Stimulated activated CD8-positive, alpha-beta memory T cell treated with anti-CD3 and anti-CD28 coated beads, Interleukin-12 subunit alpha, Interleukin-12 subunit beta, amount 100 ng/mL, for 1 hour (primary cell): ENCODE measurements at places on chromosomes 1 and 21.

DNA sequence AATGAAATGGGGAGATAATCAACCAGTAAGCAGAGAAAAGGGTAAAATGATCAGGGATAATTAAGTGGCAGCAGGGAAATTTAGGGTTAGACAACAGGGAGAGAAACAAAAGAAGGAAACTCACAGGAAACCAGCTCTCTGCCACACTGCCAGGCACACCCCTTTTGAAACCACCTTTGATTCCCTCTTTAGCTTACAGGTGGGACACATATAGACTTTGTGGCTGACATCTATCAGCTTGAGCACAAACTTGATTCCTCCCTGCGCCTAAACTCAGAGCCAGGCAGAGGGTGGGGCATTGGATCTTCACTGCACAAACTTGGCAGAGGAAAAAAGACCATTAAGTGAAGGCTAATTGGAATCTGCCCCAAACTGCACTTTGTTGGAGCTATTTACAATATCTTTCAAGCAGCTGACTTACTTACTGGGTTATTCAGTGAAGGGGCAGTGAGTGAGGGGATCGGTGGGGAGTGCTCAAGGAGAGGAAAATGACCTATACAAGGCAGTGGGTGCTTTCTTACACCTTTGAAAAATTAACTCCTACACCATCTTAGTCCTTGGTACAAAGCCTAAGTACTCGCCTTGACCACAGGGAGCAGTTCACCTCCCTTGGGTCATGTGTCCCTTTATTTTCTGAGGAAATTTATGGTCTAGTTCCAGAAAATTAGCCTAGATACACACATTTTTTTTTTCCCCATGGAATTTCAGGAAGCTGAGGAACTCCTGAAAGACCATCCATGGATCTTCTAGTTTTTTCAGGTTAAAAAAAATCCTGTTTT is 60.2 kb downstream of the PBX1 start:
- no peak for DNase-seq

DNA sequence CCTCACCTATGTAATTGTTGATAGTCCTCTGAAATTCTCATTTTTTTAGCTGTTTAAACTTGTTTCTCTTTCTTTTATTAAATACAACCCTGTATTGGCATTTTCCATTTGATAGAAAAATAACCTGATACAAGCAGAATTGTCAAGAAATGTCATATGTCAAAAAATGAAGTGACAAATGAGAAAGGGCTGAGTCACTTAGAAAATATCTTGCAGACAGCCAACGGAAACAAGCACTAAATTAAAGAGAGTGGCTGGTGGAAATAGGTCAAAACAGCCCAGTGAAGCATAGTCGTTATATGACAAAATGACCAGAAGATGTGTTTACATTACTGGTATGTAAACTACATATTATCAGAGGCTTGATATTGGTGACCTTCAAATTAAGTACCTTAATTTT is 484.4 kb downstream of the PLA2G4A start:
- no peak for DNase-seq

DNA sequence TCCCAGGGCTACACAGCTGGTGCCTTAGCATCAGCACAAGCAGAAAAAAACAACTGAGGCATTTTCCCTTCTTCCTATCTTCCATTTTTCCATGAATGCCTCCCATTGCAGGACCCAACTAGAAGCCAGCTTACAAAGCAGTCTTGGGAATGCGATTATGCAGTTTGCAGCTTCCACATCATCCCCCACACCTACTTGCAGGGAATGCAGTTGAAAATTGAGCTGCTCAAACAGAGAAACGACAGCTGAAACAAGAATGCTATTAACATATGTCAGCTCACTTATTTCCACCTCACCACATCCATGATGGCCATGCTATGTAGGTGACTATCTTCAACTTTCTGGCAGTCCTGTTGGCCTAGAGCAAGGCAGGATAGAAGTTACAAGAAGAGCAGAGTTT is 150.6 kb upstream of the KCTD3 start:
- DNase-seq = no peak

GRCh38 chr1:192277635-192278034 is 39.2 kb upstream of the RGS21 start:
- DNase-seq = no peak

GRCh38 chr1:50981741-50982140 is 11.7 kb downstream of the CDKN2C start:
- no peak for DNase-seq

GRCh38 chr21:42112857-42113256 is 41.7 kb downstream of the UMODL1 start:
- no peak for DNase-seq

- no peak for DNase-seq
Measured at GRCh38 chr21:46399686-46400085, 59.0 kb upstream of the DIP2A start.

GRCh38 chr1:197269053-197269452 is 1.0 kb downstream of the CRB1 start:
- DNase-seq = no peak

- no peak for DNase-seq
Measured at GRCh38 chr1:241219449-241219848, 137.6 kb downstream of the RGS7 start.

DNA sequence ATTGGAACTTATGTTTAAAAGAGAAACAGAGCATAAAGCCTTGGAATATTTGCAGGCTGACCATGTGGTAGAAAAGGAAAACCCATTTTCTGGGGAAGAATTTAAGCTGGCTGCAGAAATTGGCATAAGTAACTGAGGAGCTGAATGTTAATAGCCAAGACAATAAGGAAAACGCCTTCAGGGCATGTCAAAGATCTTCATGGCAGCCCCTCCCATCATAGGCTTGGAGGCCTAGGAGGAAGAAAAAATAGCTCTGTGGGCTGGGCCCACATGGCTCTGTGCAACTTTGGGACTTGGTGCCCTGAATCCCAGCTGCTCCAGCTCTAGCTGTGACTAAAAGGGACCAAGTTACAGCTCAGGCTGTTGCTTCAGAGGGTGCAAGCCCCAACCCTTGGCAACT is 51.5 kb downstream of the CTH start:
- DNase-seq = no peak
